ENCODE measurements at places on chromosomes 11 and 22. TPM values are rescaled to one million over a fixed set of nuclear protein-coding genes. Genes with fewer than 3 reads are reported as not detected.

NXPE2 gene
- total RNA-seq: 0.12 TPM

MS4A6A gene
- total RNA-seq: 49.3 TPM

UBE2L3 gene
- 51.6 TPM for total RNA-seq

DRD2 gene
- not detected for total RNA-seq

ROM1 gene
- total RNA-seq: 1.7 TPM

MIAT gene
- total RNA-seq: 1.9 TPM

PTPRJ gene
- 7.1 TPM for total RNA-seq

PUS3 gene
- 7.1 TPM for total RNA-seq

CD6 gene
- total RNA-seq: 0.20 TPM

CST6 gene
- total RNA-seq: not detected

TMEM109 gene
- total RNA-seq: 97.0 TPM

GRCh38 chr11:27997344-27997743 is 110.6 kb downstream of the KIF18A start:
- DNase-seq: no peak

GRCh38 chr22:20131859-20132685 is 468 bp downstream of the ZDHHC8 start:
- DNase-seq: peak; percentile 70

- DNase-seq: no peak
Observed at GRCh38 chr11:16993495-16993894, 20.7 kb downstream of the PLEKHA7 start.

DNA sequence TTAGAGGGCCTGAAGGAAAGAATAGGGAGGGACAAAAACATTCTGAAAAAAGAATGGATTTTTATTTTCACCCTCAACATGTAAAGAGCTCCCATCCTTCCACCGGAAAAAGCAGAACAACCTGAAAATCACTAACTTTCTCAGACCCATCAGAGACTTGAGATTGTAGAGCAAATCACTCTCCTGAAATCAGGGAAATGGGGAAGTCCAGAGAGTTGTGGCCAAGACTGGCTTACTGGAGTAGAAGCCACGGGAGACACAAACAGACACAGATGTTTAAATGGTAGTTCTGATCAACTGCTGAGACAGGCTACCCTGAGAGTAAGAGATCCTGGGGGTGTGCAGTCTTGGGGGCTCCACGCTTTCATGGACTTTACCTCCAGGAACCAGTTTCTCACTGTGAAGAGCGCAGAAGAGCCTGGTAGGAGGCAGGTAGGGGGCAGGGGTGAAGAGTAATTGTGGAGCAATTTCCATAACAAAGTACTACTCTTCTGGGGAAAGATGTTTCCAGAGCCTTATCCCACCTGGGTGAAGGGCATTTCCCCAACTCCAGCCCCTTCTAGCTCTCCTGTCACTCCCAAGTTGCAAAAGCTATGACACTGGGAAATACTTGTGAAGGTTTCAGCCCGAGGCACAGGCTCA is 47.1 kb downstream of the ASCL2 start:
- no peak for DNase-seq

DNA sequence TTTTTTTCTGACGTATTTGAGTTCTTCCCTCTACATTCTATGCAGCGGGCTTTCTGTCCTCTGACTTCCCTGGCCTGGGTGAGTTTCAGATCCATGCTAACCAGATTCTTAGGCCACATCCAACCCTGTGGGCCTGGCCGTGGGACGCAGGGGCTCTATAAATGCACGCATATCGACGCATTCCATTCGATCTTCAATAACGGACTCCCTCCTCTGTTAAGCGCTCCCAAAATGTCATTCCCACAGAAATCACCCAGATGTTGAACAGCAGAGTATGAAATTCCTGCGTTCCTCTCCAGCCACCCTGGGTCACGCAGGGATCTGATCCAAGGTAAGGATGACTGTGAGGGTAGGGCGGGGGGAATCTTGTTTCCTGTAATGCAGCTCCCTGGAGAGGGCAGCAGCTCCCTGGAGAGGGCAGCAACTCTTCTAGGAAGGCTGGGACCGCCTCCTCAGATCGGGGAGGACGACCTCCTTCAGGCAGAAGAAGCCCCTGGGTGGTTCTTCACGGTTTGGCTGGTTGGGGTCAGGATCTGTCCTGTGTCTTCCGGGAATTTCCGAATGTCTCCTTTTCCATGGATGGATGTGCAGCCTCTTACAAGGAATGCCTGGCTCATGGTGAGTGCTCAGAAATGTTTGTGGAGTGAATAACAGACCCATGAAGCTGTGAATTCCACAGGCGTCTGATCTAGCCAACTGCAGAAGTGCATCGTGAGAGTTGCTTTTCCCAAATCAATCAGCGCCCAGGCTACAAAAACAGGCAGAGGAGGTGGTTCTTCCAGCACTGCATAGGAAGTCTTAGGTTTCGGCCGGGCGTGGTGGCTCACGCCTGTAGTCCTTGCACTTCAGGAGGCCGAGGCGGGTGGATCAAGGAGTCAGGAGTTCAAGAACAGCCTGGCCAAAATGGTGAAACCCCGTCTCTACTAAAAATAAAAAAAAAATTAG is 12.2 kb downstream of the MRGPRD start:
- no peak for DNase-seq

- DNase-seq: no peak
Observed at GRCh38 chr11:47149782-47150181, 26.9 kb downstream of the ARFGAP2 start.

- peak; percentile 55 for DNase-seq
Observed at GRCh38 chr11:77819921-77820564, 479 bp downstream of the RSF1 start.

GRCh38 chr11:115340874-115341273 is 163.3 kb downstream of the CADM1 start:
- no peak for DNase-seq

- DNase-seq: no peak
Observed at GRCh38 chr11:9947231-9947864, 283.5 kb downstream of the SWAP70 start.

DNA sequence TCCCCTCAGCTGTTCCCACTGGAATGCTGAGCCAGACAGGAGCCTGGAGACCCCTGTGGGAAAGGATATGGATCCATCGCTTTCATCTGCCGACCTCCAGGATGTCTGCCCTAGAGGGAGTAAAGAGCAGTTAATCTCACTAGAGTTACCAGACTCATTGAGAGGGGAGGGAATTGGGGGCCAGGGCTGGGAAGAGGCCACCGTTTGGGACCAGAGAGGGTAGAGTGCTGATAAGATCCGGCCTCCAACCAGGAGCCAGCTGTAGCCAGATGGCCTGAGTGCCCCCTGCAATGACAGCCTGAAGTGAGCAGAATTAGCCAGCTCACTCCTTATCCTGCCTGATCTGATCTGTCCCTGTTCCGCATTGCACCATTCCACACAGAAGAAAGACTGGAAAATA is 3.7 kb upstream of the APLNR start:
- DNase-seq: peak; percentile 23

GRCh38 chr11:31877083-31877482 is 66.0 kb upstream of the PAX6 start:
- no peak for DNase-seq

- DNase-seq: no peak
Observed at GRCh38 chr11:104333977-104334376, 170.0 kb upstream of the PDGFD start.

DNA sequence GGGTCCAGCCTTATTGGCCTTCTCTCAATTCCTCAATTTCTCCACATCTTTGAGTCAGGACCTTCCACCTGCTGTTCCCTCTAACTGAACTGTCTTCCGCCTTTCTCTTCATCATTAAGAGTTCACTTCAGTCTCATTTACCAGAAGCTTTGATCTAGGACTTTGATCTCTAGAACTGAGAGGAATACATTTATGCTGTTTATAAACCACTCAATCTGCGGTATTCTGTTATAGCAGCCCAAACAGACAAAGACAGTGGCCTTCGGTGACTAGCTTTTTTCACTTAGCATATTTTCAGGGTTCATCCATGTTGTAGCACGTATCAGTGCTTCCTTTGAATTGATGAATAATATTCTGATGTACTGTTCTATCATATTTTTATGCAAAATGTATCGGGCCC is 10.5 kb downstream of the CLPB start:
- DNase-seq: no peak

DNA sequence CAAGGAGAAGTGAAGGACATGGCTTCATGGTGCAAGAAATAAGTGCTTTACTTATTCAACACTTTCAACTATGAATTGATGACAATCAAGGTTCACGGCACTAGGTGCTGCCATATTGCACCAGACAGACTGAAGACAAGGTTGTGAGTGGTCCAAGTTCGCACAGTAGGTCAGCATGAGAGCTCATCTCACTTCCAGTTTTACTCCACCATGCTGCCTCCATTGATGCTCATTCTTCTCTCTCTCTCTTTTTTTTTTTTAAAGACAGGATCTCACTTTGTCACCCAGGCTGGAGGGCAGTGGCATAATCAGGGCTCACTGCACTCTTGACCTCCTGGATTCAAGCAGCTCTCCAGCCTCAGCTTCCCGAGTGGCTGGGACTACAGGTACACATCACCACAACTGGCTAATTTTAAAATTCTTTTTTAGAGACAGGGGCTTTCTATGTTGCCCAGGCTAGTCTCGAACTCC is 47.7 kb downstream of the EHF start:
- DNase-seq: no peak

DNA sequence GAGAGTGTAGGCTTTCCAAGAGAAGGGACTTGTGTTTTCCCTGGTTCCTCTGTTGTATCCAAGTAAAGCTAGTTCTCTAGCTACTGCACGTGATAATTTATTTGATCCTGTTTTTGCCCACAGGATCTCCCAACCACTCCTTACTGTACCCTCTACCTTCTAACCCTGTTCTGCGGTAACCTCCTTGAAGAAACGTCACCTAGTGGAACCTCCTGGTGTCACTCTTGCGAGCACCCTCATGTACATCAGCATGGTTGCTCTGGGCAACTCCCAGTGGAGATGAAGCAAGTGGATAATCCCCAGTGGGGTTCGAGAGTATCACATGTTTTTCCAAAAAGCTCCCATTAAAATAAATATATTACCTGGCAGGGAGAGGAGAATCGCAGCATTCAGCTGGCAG is 108.9 kb upstream of the CLMP start:
- no peak for DNase-seq

DNA sequence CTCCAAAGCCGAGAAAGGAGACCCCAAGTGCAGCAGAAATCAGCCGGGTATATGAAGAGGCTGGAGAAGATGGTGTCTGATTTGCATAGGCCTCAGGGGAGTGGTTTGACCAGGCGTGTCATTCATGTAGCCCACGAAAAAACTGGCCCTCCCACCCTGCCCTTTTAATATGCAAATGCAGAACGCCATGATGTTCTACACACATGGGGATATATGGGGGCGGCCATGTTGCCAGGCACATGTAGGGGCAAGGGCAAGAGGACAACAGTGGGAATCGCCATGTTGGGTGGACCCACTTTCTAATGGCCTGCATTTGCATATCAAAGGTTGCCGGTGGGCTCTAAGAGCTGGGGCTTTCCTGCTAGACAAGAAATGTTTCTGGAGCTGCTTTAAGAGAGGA is 86.4 kb downstream of the ISX start:
- DNase-seq: no peak

DNA sequence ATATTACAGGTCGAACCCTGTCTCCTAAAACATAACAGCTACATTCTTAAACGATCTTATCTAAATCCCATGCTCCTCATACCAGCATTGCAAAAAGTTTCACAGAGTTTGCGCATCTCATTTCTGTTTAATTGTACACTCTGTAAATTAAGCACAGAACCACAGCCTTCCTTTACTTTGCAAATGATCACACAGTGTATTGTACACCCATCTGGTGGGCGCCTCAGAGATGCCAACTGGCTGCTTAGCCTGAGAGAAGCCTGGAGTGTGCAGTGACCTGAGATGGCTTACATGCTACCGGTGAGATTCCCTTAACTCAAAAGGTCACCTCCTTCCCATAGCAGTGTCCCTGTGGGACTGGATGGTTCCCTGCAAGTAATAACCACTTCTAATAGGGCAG is 1077.3 kb downstream of the OPCML start:
- DNase-seq: no peak

- DNase-seq: no peak
Observed at GRCh38 chr11:626475-627307, at the start of gene SCT. Gene SCT, minus strand, starts transcription at chr11:627181. Its CDS starts 38 bp downstream, at chr11:627143.

DNA sequence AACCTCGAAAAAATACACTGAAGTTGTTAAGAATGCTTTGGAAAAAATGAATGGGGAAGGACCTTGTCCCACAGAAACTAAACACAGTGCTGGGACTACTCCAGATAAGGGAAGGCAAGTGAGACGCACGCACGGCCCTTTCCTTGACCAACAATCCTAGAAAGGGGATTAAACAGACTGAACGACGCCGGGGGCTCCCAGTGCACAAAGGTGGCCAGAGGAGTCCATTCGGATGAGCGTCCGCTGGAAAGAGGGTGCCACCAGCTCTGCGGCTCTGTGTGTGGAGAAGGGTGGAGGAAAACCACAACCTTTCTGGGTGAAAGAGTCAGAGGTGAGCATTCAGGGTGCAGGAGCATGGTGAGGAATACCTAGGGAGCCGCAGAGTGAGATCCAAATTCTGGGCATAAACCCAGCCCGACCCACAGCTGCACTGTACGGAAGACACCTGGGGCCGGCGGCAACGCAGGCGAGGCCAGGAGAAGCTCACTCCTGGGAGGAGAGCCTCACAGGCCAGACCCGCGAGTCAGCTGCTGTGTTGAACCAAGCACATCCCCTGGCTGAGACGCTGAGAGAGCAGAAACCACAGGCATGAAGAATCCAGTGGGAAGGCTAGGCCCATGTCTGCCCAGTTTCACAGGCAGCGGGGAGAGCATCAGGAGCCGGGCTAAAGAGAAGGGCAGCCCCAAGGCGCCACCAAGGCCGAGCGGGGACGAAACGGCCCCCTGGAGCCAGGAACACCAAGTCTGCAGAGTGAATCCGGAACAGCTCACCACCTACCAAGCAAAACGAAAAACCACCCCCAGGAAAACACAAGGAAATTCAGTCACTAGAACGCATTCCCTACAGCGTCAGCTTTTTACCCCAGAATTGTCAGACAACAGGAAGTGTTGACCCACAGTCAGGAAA is 177.1 kb downstream of the BRD1 start:
- no peak for DNase-seq

DNA sequence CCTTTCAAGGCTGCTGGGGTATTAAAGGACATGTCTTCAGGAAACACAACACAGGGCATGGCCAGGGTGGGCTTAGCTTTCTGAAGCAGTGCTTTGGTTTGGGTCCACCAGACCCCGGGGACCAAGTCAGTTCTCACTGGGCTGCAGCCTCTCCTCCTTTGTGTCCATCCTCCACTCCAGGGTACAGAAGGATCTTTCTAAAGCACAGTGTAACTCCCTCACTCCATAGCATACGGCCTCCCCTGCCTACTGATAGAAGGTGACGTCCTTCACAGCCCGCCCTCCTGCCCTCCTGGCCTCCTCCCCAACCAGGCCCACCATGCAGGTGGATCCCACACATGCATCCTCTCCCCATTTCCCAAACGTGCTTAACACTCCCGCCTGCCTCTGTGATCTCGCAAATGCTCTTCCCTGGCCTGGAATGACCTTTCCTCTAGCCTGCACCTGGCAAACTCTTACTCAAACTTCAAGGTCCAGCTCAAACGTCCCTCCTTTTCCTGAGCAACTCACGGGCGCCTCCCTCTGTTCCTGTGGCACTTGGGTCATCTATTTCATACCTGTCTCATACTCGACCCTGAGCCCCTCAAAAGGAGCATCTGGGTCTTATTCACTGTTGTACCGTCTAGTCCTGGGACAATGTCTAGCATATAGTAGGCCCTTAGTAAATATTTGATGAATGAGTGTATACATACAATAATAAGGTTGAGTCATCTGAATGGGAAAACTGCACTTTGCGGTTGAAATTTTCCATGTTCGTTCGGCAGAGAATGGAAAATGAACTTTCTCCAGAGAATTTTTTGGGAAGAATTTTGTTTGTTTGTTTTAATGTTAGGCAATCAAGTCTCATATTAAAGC is 187.7 kb downstream of the EFCAB6 start:
- no peak for DNase-seq

Measured in left ventricle myocardium superior (tissue), 1 donor.